ENCODE measurements at places on chromosomes 6 and 20. TPM values are rescaled to one million over a fixed set of nuclear protein-coding genes. Genes with fewer than 3 reads are reported as not detected.

GRCh38 chr6:3088968-3089367 is 20.7 kb downstream of the RIPK1 start:
- peak; percentile 64 for DNase-seq

DNA sequence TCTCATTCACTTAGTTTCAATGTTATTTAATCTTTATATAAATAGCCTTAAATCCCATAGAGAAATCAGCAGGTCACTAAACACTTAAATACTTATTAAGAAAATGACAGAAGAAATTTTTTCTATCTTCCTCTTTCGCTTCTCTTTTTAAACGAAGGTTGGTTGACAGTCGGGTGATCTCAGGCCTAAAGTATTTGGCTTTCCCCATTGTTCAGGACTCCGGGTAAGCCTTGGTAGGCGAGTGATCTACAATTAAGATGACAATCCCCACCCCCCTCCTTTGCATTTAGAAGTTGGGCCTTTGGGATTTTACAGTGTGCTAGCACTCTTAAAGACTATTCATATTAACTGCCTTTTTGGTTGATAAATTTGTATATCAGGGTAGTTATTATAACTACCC is 19.7 kb upstream of the UTRN start:
- no peak for DNase-seq

DDAH2 gene
- 81.6 TPM for total RNA-seq

NUP153 gene
- total RNA-seq, result 43.6 TPM
